ENCODE measurements at places on chromosomes 2 and 18.
A peak's percentile ranks its signal among the peaks of the same experiment; 100 is the strongest.

DNA sequence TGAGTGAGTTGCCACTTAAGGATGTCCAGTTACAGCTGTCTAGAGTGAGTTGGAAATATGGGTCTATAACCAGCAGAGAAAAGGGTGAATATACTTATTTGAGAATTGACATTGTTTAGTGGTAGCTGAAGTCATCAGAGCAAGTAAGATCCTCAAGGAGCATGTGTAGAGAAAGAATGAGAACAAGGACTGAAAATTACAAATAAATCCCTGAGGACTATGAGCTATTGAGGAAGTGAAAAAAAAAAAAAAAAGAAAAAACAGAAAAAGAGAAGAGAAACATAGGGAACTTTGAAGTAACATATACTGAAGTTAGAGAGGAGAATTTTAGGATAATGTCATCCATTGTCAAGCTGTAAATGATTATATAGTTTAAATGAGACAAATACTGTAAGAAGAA is 134.0 kb upstream of the CCDC68 start:
- no peak for DNase-seq

- DNase-seq = peak; percentile 22
Observed at GRCh38 chr2:229407170-229407569, 136.1 kb upstream of the PID1 start.

DNA sequence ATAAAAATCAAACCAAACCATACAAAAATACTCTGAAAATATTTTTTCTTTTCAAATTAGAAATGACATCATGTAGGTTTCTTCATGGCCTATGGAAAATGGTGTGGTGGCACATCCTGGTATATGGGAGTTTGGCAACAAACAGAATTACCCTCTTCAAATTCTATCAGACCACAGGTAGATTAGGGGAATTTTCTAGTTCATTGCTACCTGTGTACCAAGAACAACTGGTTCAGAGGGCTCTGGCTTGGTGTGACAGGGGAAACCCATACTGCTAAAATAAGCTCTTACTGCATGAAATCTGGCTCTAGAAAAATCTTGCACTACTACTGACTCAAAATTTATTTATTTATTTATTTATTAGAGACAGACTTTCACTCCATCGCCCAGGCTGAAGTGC is 63.4 kb upstream of the PELI1 start:
- no peak for DNase-seq

GRCh38 chr2:184644685-184645084 is 46.4 kb downstream of the ZNF804A start:
- DNase-seq = no peak

GRCh38 chr2:112725545-112726457 is 5.0 kb downstream of the NT5DC4 start:
- no peak for DNase-seq

DNA sequence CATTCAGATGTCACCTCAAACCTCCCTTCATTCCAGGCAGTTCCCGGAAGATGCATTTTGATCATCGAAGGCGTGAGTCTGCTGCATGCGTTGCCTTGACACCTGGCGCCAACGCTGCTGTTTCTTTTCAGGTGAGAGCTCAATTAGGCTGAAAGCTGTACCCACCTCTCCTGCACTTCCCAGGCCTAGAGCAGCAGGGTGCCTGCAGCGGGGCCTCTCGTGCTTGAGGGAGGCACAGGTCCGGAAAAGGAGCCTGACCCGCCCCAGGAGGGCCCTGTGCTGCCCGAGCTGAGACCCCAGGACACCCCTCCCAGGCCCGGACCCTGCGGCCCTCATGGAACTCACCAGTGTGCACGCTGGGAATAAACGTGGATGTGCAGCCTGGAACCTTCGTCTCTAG is 31.4 kb upstream of the KCNG2 start:
- no peak for DNase-seq

- no peak for DNase-seq
Observed at GRCh38 chr2:75290600-75291150, 91.4 kb upstream of the TACR1 start.

DNA sequence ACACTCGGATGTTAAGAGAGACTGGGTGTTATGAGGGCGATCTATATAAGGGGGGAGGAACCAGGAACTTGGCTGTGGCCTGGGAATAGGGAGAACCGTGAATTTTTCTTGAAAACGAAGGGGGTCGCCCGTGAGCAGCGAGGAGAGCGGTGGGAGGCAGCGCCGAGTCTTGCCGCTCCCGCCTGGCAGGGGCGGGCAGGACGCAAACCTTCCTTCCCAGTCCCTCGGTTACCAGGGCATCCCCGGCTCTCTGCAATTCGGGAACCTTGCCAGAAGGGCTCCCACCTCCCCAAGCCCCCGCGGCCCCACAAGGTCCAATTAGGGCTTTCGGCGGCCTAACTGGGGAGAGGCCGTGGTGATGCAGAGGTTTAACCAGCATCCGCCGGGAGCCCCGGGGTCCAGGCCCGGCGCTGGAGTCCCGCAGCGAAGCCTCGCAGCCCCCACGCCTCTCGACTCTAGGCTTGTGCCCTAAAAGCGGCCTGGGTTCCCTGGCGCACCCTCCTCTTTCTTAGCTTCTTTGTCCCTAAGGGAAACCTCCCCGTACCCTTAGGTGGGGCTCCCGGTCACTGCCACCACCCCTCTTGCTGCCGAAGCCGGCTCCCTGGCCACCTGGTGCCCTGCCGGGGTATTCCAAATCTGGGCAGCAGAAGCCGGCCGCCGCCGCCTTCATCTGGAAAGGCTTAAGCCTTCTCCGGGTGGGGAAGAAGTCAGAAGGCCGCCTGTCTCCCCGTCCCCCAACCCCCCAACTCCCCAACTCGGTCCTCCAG is 680 bp upstream of the FHOD3 start:
- peak; percentile 61 for DNase-seq

DNA sequence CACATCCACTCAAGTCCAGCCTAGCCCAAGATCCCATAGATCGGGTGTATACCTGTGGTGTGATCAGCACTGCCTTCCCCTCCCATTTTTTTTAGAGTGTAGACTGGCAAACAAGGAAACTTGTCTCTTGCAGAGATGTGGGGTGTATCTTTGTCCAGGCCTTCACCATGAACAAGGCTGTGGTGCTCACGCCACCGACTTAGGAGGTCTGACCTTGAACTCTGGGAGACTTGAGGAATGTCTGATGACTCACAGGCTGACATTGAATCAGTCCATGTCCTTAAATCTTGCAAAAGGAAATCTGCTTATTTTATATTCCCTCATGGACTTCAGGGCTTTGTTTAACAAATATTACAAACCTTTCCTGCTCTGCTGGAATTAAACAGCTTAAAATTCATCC is 4.5 kb upstream of the CTIF start:
- DNase-seq = no peak

- DNase-seq = no peak
Observed at GRCh38 chr2:25065768-25066167, 23.9 kb downstream of the EFR3B start.

DNA sequence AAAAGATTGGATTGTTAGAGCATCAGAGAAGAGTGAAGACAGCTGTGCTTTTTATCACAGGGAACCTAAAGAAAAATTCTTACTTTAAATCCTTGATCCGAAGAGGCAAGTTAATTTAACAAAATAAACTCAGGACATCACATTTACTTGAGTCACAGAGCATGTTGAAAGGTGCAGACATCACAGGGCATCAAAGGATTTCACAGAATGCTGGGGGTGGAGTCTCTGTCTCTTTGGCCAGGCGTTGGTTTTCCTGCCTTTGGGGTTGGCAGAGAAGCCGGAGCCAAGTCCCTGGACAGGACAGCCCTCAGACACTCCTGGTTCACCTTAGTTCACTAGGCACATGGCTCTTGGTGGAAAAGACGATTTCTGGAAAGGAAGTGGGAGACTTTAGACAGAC is 56.3 kb downstream of the SH3RF3 start:
- no peak for DNase-seq

GRCh38 chr2:46216213-46216612 is 81.0 kb upstream of the EPAS1 start:
- no peak for DNase-seq

GRCh38 chr2:212176151-212176550 is 362.5 kb downstream of the ERBB4 start:
- DNase-seq = no peak

GRCh38 chr2:226608451-226608850 is 191.2 kb downstream of the IRS1 start:
- no peak for DNase-seq

DNA sequence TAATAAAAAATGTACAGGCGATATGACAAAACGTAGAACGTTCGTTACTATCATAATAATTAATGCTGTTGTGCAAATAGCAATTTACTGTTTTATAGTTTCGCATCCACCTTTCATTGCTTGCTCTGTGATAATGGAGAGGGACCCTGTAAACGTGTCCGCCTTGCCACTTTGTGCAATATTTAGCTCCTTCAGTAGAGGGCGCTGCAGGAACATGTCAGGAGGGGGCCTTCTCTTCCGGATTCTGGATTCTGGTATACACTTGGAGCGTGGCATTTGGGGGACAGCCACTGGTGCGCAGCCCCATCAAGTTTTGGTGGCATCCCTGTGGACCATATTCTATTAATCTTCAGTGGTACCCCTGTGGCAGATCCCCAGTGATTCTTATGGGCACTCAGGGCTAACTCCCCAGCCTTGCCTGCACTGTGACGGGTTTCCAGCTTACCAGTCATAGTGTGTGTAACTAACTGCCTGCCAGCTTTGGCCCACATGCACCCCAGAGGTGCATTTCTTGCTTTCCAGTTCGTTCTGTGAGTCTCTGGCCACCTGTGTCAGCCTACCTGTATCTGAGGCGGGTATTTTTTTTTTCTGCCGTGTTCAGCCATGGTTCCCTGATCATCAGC is 140.3 kb downstream of the CYRIA start:
- no peak for DNase-seq

GRCh38 chr2:201150454-201151020 is 32.4 kb upstream of the CASP10 start:
- DNase-seq = no peak

GRCh38 chr18:6509832-6510231 is 95.1 kb upstream of the L3MBTL4 start:
- DNase-seq = no peak

Measured in amygdala (tissue), 56 donors.